T-helper 22 cell (primary cell): ENCODE measurements at places on chromosomes 5 and 9.

- no peak for DNase-seq
These were observed 62.4 kb downstream of the SHC3 start for GRCh38 chr9:89116064-89116804.

DNA sequence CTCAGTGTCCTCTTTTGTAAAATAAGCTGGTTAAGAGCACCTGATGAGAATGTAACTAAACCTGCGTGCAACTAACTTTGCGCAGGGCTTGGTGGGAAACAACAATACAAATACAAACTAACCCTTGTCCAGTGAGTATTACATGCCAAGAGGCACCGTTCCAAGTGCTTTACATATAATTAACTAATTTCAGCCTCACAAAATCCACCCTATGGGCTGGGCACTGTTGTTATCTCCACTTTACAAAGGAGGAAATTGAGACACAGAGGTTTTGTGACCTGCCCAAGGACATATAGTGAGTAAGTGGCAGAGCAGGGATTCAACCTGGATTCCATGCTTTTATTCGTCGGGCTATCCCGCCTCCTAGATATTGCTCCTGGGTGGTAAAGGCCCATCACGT is 26.2 kb upstream of the TNIP1 start:
- no peak for DNase-seq

- no peak for DNase-seq
These were observed 16.3 kb downstream of the RAB3C start for GRCh38 chr5:58599217-58599616.

GRCh38 chr5:36842087-36842486 is 34.5 kb upstream of the NIPBL start:
- no peak for DNase-seq

GRCh38 chr9:134208310-134208841 is 44.0 kb upstream of the RNU6ATAC start:
- DNase-seq, result no peak

- DNase-seq, result no peak
These were observed 337.2 kb downstream of the NPR3 start for GRCh38 chr5:33048315-33048714.

DNA sequence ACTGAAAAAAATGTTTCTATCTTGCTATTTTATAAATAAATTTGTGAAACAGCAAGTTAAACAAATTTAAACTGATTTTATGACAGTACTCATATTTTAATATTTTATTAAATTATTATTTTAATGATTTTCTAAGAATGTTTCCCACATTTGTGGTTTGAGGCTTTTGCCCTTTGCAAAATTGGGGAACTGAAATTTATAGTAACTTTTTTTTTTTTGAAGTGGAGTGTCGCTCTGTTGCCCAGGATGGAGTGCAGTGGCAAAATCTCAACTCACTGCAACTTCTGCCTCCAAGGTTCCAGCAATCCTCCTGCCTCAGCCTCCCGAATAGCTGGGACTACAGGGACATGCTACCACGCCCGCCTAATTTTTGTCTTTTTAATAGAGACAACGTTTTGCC is 7.2 kb upstream of the ADGRV1 start:
- no peak for DNase-seq

DNA sequence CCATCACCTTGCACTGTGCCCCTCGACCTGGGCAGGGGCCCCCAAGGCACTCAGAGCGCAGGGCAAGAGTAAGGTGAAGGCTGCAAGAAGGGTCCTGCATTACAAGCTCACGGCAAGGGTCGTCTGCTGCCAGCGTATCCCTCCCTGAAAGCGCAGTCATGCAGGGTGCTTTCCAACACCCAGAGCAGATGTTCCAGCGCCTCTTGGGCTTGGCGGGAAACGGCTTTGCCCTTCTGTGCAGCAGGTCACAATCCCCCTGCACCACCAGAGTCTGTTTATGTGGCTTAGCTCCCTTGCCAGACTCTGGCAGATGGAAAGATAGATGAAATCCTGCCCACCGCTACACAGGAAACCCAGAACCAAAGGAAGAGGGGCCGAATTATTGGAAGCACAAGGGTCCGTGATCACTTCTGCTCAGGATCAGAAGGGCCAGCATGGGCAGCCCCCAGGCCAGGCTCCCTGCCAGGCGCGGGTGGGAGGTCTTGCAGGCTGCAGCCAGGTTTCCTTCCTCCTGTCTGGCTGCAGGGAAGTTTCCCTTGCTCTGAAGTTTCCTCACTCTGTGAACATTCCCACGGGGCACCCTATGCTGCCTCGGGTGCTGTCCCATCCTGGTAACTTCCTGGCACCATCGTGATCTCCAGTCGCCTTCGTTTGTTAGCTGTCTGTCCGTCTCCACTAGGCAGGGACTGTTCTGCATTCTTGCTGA is 132.2 kb downstream of the ZNF354C start:
- no peak for DNase-seq

DNA sequence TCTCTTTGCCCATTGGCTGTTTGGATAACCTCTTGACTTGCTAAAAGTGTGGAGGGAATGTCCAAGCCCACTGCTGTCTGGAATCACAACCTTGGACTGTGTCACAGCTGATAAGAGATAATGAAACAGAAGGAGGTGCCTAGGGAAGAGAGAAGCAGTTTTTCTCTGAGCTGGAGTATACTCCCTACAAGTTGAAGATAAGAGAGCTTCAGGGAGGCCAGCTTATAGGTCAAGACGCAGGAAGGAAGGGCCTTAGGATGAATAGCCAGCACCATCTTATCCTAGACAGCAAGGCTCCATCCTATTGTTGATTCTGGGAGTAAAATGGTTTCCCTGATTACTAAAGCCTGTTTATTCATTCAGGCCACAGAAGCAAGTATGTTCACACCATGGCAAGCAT is 244.7 kb downstream of the NPR3 start:
- DNase-seq, result no peak

- DNase-seq, result no peak
These were observed 95.0 kb downstream of the ANKH start for GRCh38 chr5:14776602-14777001.

DNA sequence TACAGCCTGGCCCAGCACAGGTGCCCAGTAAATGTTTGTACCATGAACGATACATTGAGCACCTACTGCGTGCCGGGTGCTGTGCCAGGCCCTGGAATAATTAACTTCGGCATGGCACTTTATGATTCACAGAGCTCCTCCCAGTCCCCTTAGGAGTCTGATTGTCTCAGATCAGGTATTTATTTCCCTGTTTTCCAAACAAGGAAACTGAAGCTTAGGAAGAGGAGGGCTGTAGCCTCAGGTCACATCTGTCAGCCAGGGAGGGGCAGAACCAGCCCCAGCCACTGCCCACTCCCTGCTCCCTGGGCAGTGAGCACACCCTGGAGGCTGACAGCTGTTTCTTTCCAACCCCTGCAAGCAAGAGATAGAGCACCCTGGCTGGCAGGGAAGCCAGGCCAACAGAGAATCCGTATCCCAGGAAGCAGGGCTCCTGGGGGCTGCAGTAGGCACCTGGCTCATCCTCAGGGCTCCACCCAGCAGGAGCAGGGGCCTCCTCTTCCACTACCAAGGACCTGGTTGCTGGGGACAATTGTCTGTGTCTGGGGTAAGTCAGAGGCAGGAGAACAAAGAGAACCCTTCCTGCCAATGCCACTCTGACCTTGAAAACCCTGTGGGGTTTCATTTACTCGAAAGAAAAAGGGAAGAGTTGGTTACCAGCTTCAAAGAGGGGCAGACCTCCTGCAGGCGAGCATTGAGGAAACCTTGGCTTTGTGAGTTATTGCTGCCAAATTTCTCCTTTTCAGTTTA is 69.0 kb downstream of the DAB2IP start:
- no peak for DNase-seq

- DNase-seq, result no peak
These were observed 227.2 kb downstream of the NSG2 start for GRCh38 chr5:174272671-174273070.

- no peak for DNase-seq
These were observed 76.7 kb upstream of the CCNG1 start for GRCh38 chr5:163360656-163361055.

GRCh38 chr5:132082329-132083023 is 8.9 kb downstream of the CSF2 start:
- DNase-seq, result no peak

DNA sequence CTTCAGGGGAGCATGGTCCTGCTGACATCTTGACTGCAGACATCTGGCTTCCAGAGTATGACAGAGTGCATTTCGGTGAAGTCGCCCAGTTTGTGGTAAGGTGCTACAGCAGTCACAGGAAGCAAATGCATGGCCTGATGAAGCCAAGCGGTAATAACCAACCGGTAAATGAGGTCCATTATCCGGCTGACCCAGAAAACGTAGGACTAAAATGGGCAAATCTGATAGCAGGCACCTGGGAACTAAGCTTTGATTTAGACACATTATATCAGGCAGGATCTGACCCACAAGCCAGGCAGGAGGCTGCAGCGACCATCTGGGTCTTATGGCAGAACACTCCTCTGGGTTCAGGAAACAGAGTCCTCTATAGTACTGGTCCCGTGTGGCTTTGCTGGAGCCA is 454.6 kb downstream of the GADD45G start:
- DNase-seq, result no peak

DNA sequence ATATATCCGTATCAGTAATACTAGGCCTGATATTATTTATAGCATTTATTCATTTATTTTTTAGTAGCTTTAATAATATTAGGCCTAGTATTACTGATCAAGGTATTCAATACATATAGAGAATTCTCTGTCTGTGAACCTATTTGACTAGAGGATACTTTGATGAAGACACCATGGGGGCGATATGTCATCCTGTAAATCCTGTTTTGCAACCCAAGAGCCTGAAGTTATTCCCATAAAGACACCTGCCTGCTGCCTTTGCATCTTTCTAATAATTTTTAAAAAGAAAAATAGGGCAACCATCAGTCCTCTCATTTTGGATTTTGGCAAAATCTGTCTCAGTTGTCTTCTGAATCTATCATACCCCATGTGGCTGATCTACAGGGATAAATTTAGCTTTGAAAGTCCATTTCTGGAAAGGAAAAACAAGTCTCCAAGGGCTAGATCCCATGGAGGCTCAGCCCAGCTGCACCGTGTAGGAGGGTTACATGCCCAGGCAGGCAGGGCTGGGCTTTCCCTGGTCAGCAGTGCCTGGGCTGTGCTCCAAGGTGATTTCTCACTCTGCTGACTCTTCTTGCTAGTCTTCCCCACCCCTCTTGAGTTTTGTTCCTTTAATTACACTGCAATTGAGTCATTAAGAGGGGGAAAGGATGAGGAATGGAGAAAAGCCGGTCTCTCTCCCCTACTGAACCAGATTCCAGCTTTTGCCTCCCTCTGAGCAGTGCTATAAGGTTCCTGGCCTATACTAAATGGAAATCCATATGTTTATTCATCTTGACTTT is 169.0 kb downstream of the TRIM32 start:
- no peak for DNase-seq

DNA sequence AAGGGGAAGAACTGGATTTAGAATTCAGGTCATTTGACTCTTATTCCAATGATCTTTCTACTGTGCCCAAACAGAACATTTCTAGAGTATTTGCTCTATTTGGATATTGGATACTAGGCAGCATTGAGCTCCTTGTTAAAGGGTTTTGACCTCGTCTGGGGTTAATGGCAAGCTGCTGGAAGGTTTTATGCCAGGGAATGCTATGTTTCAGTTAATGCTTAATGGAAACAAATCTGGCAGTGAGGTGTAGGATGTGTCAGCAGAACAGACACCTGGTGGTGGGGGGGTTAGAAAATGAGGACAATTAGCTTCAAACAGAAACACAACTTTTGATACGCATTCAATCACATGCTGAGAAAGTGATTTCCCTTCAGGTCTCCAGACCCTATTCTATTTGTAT is 51.5 kb downstream of the AGXT2 start:
- no peak for DNase-seq

DNA sequence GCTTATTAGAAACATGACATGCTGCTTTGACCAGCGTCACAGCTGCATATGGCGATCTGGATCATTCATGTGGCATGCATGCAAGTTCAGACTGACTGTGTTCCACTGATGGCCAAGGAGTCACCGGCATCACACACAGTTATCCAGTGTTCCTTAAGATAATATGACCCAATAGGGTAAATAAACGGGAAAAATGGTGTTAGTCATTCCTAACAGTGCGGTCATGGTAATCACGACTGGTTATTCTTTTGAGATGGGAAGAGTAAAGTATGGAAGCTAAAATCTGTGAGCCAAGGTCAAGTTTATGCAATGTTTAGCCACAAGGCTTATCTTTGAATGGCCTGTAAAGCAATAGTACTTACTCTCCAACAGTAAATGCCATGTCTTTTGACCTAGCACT is 29.3 kb upstream of the LVRN start:
- no peak for DNase-seq

GRCh38 chr5:133521801-133522200 is 90.5 kb downstream of the FSTL4 start:
- DNase-seq, result no peak

- no peak for DNase-seq
These were observed 10.4 kb upstream of the WNK2 start for GRCh38 chr9:93173365-93174051.

DNA sequence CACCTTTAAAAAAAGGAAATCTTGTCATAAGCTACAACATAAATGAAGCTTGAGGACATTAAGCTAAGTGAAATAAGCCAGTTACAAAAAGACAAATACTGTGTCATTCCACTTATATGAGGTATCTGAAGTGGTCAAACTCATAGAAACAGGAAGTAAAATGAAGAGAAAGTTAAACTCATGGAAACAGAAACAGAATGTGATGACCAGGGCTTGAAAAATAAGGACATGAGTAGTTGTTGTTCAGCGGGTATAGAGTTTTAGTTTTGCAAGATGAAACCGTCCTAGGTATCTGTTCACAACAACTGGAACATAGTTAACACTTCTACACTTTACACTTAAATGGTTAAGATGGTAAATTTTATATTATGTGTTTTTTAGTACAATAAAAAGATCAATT is 47.8 kb upstream of the SLC1A3 start:
- DNase-seq, result no peak

DNA sequence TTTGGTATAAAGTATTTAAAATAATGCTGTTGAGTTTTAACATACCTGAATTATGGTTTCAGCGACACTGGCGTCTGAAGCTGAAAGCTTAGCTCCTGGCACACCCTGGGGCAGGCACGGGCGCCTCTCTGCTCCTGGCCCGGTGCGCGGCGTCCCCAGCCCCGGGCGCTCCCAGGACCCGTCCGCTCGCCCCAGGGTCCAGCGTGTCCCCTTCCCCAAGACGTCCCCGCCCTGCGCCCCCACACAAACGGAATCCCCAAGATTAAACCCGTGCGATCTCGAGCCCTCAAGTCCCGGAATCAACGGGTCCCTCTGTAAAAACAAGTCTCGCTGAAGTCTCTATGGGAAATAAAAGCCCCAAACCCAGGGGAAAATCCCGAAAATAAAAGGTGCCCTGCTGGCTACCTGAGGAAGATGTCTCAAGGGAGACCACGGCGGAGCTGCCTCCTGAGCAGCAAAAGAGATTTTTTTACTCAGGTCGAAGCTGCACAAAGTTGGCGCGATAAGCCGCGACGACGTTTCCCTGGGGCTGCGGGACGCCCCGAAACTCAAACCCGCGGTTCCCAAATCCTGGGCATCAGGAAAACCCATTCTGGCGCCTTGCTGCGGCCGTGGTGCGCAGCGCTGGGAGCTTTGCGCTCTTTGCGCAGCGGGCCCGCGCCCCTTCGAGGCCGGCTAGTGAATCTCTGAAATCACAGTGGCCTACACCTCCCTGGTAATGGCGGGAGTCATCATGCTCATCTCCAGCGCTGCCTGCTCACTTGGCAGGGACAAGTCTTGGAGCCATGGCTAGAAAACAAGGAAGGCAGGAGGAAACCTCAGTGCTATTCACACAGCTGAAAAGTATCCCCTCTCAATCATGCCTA is 6.3 kb upstream of the IFNA8 start:
- no peak for DNase-seq

- DNase-seq, result no peak
These were observed 49.6 kb downstream of the NSUN2 start for GRCh38 chr5:6583049-6583880.
